ENCODE measurements at places on chromosomes 3 and 15. TPM values are rescaled to one million over a fixed set of nuclear protein-coding genes. Genes with fewer than 3 reads are reported as not detected.

- no peaks in the 10 kb centered on the region for H3K4me1 ChIP-seq
- H3K27ac ChIP-seq: no peak overlapping the region
- no peak for DNase-seq
- no peak overlapping the region for H3K4me3 ChIP-seq
These were observed 43.5 kb downstream of the ATP13A5 start for GRCh38 chr3:193335031-193335430.

- peak; percentile 47 for DNase-seq
- no peak overlapping the region for H3K4me3 ChIP-seq
- no peaks in the 10 kb centered on the region for H3K36me3 ChIP-seq
- no peaks in the 10 kb centered on the region for H3K27me3 ChIP-seq
These were observed 31.8 kb downstream of the FSTL1 start for GRCh38 chr3:120418866-120419490.

- no peak for DNase-seq
- H3K36me3 ChIP-seq: peaks cover 12% of the 10 kb centered on the region
- H3K4me3 ChIP-seq: no peak overlapping the region
- no peaks in the 10 kb centered on the region for H3K4me1 ChIP-seq
These were observed 33.5 kb upstream of the PTPN23 start for GRCh38 chr3:47347217-47347801.

DNA sequence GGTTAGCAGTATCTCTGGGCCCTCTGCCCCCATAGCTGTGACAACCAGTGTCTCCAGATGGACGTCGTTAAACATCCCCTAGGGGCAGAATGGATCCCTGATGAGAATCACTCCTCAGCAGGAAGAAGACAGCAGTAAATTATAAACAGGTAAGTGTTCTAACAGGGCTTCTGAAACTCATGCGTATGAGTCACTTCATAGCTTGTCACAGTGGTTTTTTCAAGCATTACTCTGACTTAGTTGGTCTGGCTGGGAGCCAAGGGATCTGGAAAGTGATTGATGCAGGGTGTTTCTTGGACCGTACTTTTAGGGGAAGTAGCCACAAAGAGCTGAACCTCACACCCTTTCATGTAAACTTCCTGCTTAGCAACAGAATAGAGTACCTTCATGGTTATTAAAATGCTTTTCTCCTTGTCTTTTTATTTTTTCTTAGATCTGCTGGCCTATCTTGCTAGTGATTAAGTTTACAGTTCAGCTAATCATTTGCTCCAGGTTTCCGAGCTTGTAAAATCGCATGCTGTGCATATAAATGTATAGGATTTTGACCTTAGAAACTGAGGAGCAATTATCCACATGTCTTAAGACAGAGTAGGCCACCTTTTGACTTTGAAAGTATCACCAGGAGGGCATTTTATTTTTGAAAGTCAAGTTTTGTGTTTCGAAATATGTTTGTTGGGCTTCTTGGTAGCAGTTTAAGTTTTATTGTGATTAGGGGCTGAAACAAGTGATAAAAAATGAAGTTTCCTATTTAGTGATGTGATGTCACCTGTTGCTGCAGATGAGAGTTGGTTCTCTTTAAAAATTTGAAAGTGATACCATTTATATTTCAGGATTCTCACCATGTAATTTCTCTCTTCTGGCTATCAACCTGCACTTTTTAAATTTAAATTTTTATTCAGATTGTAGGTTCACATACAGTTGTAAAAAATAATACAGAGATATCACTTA is 333.9 kb downstream of the PTPRG start:
- H3K4me1 ChIP-seq: peaks cover 22% of the 10 kb centered on the region
- H3K4me3 ChIP-seq: no peak overlapping the region
- H3K27me3 ChIP-seq: peaks cover 16% of the 10 kb centered on the region
- H3K36me3 ChIP-seq: no peaks in the 10 kb centered on the region
- DNase-seq: peak; percentile 57

- H3K4me1 ChIP-seq: peaks cover 67% of the 10 kb centered on the region
- H3K4me3 ChIP-seq: peak overlapping the region; percentile 95
- peak; percentile 25 for DNase-seq
- no peaks in the 10 kb centered on the region for H3K27me3 ChIP-seq
- H3K27ac ChIP-seq: peak overlapping the region; percentile 79
These were observed 38.2 kb downstream of the TRANK1 start for GRCh38 chr3:36906504-36907149.

GRCh38 chr15:48191574-48192225 is at the start of gene CTXN2:
CTXN2 (plus strand) TSS chr15:48191665; CDS start chr15:48201301, 9,636 bp downstream.
- peaks cover 33% of the 10 kb centered on the region for H3K27me3 ChIP-seq
- peaks cover 3% of the 10 kb centered on the region for H3K4me1 ChIP-seq
- no peaks in the 10 kb centered on the region for H3K36me3 ChIP-seq
- H3K4me3 ChIP-seq: no peak within 1 kb of the TSS
- peak within 1 kb of the TSS; percentile 15 for H3K27ac ChIP-seq

DNA sequence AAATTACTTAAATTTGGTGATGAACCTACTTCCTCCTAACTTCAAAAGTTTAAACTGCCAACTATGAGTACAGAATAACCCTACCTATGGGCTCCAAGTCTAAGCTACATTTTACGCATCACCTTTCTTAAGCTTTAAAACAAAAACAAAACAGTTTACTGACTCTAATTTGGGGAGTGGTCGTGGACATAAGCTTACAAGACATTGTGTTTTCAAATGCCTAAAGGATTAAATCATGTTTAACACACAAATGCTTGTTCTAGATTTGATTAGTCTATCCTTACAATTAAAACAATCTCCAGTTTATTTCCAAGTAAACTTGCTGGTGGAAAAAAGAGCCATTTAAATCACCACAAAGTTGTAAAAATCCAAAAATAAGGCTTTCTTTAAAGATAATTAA is 62.2 kb downstream of the UACA start:
- no peak for DNase-seq
- no peak overlapping the region for H3K27ac ChIP-seq
- H3K4me3 ChIP-seq: no peak overlapping the region
- H3K27me3 ChIP-seq: peaks cover 39% of the 10 kb centered on the region
- H3K4me1 ChIP-seq: no peaks in the 10 kb centered on the region
- no peaks in the 10 kb centered on the region for H3K36me3 ChIP-seq

GRCh38 chr15:92069308-92070250 is 216.1 kb downstream of the SLCO3A1 start:
- peak overlapping the region; percentile 20 for H3K4me3 ChIP-seq
- no peak for DNase-seq
- H3K4me1 ChIP-seq: peaks cover 39% of the 10 kb centered on the region
- H3K27ac ChIP-seq: no peak overlapping the region

The KBTBD13 gene
- total RNA-seq: not detected

DNA sequence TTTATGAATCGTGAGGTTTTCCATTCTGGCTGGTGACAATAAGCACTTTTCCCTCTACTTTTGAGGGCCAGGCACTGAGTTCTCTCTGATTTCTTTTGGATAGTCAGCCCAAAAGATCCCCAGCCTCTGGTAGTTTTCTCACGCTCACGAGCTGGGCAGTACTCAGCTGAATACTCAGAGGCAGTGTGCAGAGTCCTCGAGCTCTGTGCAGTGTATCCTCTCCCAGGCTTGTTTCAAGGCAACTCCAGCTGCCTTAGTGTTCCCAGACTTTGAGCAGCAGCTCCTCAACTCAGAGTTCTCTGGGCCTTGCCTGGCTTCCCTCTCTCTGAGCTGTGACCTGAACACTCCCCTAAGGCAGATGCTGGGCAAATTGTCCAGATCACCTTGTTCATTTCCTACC is 59.1 kb upstream of the IQSEC1 start:
- no peak for DNase-seq
- H3K36me3 ChIP-seq: no peaks in the 10 kb centered on the region
- no peak overlapping the region for H3K4me3 ChIP-seq
- no peak overlapping the region for H3K27ac ChIP-seq
- peaks cover 34% of the 10 kb centered on the region for H3K27me3 ChIP-seq
- H3K4me1 ChIP-seq: no peaks in the 10 kb centered on the region

GRCh38 chr3:20307383-20307782 is 121.4 kb upstream of the SGO1 start:
- no peak overlapping the region for H3K27ac ChIP-seq
- no peaks in the 10 kb centered on the region for H3K36me3 ChIP-seq
- no peaks in the 10 kb centered on the region for H3K27me3 ChIP-seq
- DNase-seq: no peak

DNA sequence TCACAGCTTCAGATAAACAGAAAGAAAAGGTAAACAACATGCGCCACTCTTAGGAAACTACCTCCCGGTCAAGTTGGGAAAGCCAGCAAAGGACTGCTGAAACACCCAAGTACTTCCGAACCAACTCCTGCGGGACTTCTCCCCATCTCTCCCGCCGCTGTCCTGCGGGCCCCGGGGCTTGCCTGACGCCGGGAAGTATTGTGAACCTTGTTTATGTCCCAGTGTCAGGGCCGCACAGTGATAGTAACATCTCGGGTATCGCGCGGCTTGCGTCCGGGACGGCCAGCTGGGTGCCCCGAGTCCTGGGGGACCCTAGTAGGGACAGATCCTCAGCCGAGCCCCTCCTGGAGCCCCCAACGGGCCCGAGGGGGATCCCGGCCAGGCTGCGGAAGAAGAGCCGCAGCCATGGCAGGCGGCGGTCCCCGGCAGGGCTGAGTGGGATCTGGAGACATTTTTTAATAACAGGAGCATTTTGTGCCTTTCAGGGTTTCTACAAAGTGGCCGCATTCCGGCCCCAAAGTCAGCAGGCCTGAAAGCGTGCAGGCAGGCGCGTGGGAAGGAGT is 756 bp downstream of the CLPX start:
- no peaks in the 10 kb centered on the region for H3K27me3 ChIP-seq
- peaks cover 25% of the 10 kb centered on the region for H3K4me1 ChIP-seq
- peak; percentile 44 for DNase-seq
- H3K36me3 ChIP-seq: peaks cover 19% of the 10 kb centered on the region

DNA sequence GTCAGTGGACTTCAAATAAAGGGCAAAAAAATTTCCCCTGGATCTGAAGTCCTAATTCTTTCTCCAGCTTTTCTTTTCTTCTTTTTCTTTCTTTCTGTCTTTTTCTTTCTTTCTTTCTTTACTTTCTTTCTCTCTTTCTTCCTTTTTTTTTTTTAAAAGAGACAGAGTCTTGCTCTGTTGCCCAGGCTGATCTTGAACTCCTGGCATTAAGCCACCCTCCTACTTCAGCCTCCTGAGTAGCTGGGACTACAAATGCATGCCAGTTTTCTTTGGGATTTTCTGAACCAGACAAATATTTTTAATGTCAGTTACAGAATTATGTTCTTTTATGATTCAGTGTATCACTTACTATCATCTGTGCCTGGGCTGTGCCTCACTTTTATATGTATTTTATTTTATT is 45.4 kb upstream of the CMTM8 start:
- H3K36me3 ChIP-seq: no peaks in the 10 kb centered on the region
- no peak overlapping the region for H3K27ac ChIP-seq
- peaks cover 6% of the 10 kb centered on the region for H3K27me3 ChIP-seq
- DNase-seq: no peak

GRCh38 chr3:179324270-179324754 is 1.5 kb downstream of the ZNF639 start:
- H3K36me3 ChIP-seq: peaks cover 19% of the 10 kb centered on the region
- H3K27ac ChIP-seq: peak overlapping the region; percentile 97
- H3K4me3 ChIP-seq: peak overlapping the region; percentile 94
- H3K4me1 ChIP-seq: peaks cover 39% of the 10 kb centered on the region
- peaks cover 5% of the 10 kb centered on the region for H3K27me3 ChIP-seq

The MED12L gene
- 0.92 TPM for total RNA-seq

The P2RY12 gene
- not detected for total RNA-seq

DNA sequence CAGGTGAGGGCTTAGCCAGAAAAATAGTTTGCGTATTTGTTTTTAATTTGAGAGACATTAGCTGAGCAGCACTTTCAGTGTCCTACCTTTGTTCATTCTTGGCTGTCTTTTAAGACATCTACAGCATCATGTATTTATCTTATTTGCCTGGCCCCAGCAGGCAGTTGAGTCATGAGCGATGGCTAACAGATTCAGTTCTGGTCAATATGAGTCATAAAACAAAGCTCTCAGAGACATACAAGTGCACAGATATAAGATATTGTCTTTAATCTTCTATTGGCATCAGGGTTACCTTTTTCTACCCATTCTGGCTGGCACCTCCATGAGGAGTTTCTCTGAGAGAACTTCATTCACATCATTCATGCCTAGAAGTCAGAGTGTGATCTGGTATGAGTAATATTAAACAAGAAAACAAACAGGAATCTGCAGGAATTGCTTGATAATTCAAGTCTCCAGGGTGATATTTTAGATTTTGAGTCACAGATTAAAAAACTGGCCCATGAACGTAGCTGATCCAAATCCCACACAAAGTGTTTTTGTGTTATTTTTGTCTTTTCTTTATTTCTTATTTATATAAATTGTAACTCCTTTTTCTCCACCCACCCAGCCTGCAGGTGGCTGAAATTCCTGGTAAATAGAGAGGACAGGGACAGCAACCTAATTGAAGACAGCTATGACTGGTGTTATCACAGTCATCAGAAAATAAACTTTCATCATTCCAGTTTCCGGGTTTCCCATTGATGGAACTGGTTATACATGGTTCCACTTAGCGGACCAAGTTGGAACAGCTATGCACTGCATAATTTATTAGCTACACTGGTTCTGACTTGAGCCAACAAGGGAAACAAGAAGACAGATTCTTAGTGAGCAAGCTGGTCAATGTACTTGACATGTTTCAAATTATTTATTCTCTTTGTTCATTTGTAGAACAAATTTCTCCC is 47.3 kb downstream of the PLSCR2 start:
- no peaks in the 10 kb centered on the region for H3K36me3 ChIP-seq
- no peaks in the 10 kb centered on the region for H3K4me1 ChIP-seq
- peaks cover 18% of the 10 kb centered on the region for H3K27me3 ChIP-seq
- H3K27ac ChIP-seq: no peak overlapping the region

The GMNC gene
- not detected for total RNA-seq

The SEMA3B gene
- 0.37 TPM for total RNA-seq

GRCh38 chr15:77599357-77599756 is 33.4 kb downstream of the LINGO1 start:
- H3K27ac ChIP-seq: no peak overlapping the region
- no peaks in the 10 kb centered on the region for H3K36me3 ChIP-seq
- H3K4me1 ChIP-seq: no peaks in the 10 kb centered on the region
- no peak for DNase-seq

GRCh38 chr3:183210862-183211341 is 42.2 kb upstream of the B3GNT5 start:
- H3K4me3 ChIP-seq: no peak overlapping the region
- H3K27me3 ChIP-seq: no peaks in the 10 kb centered on the region
- H3K27ac ChIP-seq: no peak overlapping the region
- peaks cover 14% of the 10 kb centered on the region for H3K36me3 ChIP-seq

- peaks cover 18% of the 10 kb centered on the region for H3K4me1 ChIP-seq
- no peak overlapping the region for H3K4me3 ChIP-seq
- peak overlapping the region; percentile 38 for H3K27ac ChIP-seq
- no peaks in the 10 kb centered on the region for H3K36me3 ChIP-seq
These were observed 43.5 kb downstream of the FMN1 start for GRCh38 chr15:33150971-33151370.

The CCRL2 gene
- 5.8 TPM for total RNA-seq

- DNase-seq: no peak
- no peak overlapping the region for H3K4me3 ChIP-seq
- H3K4me1 ChIP-seq: peaks cover 4% of the 10 kb centered on the region
- H3K36me3 ChIP-seq: no peaks in the 10 kb centered on the region
These were observed 61.9 kb downstream of the GOLGA6L7 start for GRCh38 chr15:28786521-28786920.

- H3K27me3 ChIP-seq: peaks cover 8% of the 10 kb centered on the region
- H3K4me1 ChIP-seq: no peaks in the 10 kb centered on the region
- H3K27ac ChIP-seq: no peak overlapping the region
- no peaks in the 10 kb centered on the region for H3K36me3 ChIP-seq
- DNase-seq: no peak
These were observed 46.3 kb upstream of the GAP43 start for GRCh38 chr3:115577000-115577399.

GRCh38 chr3:24119321-24119751 is 174.2 kb downstream of the NR1D2 start:
- no peak overlapping the region for H3K4me3 ChIP-seq
- no peaks in the 10 kb centered on the region for H3K36me3 ChIP-seq
- peaks cover 4% of the 10 kb centered on the region for H3K27me3 ChIP-seq

GRCh38 chr15:89875741-89876140 is 18.1 kb downstream of the AP3S2 start:
- peaks cover 5% of the 10 kb centered on the region for H3K4me1 ChIP-seq
- no peak for DNase-seq
- peaks cover 8% of the 10 kb centered on the region for H3K36me3 ChIP-seq
- H3K27ac ChIP-seq: no peak overlapping the region
- H3K27me3 ChIP-seq: no peaks in the 10 kb centered on the region
- no peak overlapping the region for H3K4me3 ChIP-seq
